ENCODE measurements at places on chromosomes 1 and 21. TPM values are rescaled to one million over a fixed set of nuclear protein-coding genes. Genes with fewer than 3 reads are reported as not detected.

DNA sequence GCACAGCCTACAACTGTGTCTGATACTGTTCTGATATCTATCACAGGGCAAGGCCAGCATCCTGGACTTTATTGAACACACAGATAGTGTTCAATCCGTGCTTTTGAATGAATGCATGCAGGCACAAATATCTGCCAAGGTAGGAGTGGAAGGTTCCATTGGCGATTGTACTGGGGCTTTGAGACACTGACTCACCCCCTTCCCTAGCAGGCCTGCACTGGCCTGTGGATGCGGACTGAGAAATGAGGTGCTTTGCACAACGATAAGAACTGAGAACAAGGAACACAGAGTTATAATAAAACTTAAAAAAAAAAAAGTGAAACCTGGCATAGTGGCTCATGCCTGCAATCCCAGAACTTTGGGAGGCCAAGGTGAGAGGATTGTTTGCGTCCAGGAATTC is 62.4 kb upstream of the NGF start:
- DNase-seq, result no peak
- no peak overlapping the region for H3K4me3 ChIP-seq
- H3K4me1 ChIP-seq, result no peaks in the 10 kb centered on the region
- no peaks in the 10 kb centered on the region for H3K36me3 ChIP-seq
- H3K27ac ChIP-seq, result no peak overlapping the region

GRCh38 chr1:24545662-24546061 is 10.2 kb upstream of the NCMAP start:
- peaks cover 3% of the 10 kb centered on the region for H3K27me3 ChIP-seq
- H3K27ac ChIP-seq, result no peak overlapping the region
- H3K4me1 ChIP-seq, result peaks cover 3% of the 10 kb centered on the region
- no peaks in the 10 kb centered on the region for H3K36me3 ChIP-seq

- peaks cover 5% of the 10 kb centered on the region for H3K4me1 ChIP-seq
- H3K27ac ChIP-seq, result no peak overlapping the region
- DNase-seq, result no peak
- H3K4me3 ChIP-seq, result no peak overlapping the region
Measured at GRCh38 chr1:243713470-243714186, 136.4 kb downstream of the AKT3 start.

DNA sequence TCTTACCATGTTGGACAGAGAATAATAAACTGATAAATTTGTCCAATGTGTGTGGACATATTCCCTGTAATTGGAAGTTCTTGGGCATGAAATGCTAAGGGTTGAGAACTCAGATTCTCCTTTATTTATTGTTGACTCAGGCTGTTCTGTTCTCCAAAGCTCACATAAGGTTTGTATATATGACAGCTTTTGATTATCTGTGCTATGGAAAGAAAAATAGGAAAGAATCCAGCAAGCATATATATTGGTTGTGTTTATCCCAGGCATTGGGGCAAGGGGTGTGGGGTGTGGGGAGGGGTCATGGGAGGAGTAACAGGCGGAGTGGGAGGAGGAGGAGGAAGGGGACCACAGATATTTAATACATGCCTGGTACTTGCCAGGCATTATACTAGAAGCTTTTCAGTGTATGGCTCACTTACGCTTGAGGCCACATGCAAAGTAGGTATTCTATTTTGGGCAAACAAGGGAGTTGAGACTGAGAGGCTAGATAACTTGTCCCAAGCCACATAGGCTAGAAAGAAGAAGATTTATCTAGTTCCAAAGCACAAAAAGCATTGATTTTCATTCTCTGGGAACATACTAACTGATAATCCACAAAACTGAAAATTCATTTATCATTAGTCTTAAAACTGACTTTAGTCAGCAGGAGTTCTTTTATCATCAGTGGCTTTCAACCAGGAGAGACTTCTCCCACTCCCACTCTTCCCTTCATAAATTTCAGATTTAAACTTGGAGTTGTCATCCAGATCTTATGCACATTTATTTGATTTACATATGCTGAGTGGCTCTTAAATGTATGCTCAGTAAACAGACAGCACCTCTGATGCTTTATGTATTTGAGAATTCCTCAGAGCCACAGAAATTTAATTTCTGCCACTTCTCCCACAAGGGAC is 27.2 kb downstream of the NGF start:
- H3K4me1 ChIP-seq, result no peaks in the 10 kb centered on the region
- H3K36me3 ChIP-seq, result no peaks in the 10 kb centered on the region
- no peaks in the 10 kb centered on the region for H3K27me3 ChIP-seq
- no peak for DNase-seq
- H3K4me3 ChIP-seq, result no peak overlapping the region

- no peaks in the 10 kb centered on the region for H3K27me3 ChIP-seq
- no peaks in the 10 kb centered on the region for H3K36me3 ChIP-seq
Measured at GRCh38 chr1:53330819-53331218, 2.9 kb upstream of the LRP8 start.

GRCh38 chr1:30763651-30764248 is 6.2 kb upstream of the LAPTM5 start:
- peak; percentile 28 for DNase-seq
- H3K36me3 ChIP-seq, result no peaks in the 10 kb centered on the region
- no peaks in the 10 kb centered on the region for H3K4me1 ChIP-seq
- no peaks in the 10 kb centered on the region for H3K27me3 ChIP-seq
- H3K4me3 ChIP-seq, result no peak overlapping the region
- no peak overlapping the region for H3K27ac ChIP-seq

DNA sequence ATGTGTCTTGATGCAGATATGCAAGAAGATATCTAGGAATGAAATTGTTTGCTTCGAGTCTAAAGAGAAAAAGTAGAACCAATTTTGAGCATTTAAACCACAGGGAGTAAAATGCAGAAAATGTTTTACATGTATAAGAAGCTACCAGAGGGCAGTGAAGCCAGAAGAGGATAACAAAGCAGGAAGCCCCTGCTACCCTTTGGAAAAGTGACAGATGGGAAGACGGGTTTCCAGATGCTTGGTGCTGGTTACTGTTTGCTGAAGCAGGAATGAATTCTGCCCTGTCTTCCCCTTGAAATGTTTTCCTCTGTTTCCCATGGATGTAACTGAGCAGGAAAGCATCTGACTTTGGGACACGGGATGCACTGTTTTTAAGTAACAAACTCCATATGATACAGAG is 822.2 kb downstream of the MRPL39 start:
- no peaks in the 10 kb centered on the region for H3K36me3 ChIP-seq
- H3K27me3 ChIP-seq, result no peaks in the 10 kb centered on the region
- H3K27ac ChIP-seq, result no peak overlapping the region
- no peaks in the 10 kb centered on the region for H3K4me1 ChIP-seq
- H3K4me3 ChIP-seq, result no peak overlapping the region
- DNase-seq, result no peak

DNA sequence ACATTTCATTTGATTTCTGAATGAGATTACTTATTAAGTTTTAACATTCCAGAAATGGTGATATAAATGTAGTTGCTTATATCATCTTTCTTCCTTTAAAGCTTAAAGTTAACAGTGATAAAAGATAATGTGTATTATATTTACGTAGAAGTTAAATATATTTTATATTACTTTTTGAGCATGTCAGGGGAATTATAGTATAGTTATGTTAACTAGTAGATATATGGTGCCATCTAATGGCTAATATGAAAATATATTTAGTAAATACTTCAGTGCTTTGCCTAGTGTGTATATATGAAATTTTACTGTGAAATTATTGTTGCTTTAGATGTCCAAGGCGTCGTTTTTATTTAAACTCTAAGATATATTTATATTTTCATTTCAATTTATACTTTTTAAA is 51.5 kb downstream of the SYT14 start:
- H3K27me3 ChIP-seq, result peaks cover 14% of the 10 kb centered on the region
- H3K27ac ChIP-seq, result no peak overlapping the region
- peak; percentile 31 for DNase-seq
- H3K36me3 ChIP-seq, result no peaks in the 10 kb centered on the region
- H3K4me1 ChIP-seq, result no peaks in the 10 kb centered on the region

DNA sequence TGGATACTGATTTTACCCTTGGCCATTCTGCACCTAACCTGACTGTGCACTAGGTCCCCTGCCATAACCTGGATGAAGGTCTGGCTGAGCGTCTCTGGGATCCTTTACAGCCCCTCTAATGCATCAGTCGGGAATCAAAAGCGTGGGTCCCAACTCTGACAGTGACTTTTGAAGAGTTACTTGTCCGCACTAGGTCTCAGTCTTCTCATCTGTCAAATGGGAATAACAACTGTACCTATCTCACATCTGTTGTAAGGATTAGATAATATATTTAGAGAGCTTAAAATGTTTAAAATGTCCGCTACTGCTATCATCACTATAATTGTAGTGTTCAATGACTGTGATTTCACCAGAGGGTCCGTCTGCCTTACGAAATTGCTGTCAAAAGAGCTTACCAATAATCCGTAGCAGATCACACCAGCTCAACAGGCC is 746 bp downstream of the TADA1 start:
- peak overlapping the region; percentile 47 for H3K27ac ChIP-seq
- no peaks in the 10 kb centered on the region for H3K36me3 ChIP-seq
- H3K4me1 ChIP-seq, result peaks cover 10% of the 10 kb centered on the region

DNA sequence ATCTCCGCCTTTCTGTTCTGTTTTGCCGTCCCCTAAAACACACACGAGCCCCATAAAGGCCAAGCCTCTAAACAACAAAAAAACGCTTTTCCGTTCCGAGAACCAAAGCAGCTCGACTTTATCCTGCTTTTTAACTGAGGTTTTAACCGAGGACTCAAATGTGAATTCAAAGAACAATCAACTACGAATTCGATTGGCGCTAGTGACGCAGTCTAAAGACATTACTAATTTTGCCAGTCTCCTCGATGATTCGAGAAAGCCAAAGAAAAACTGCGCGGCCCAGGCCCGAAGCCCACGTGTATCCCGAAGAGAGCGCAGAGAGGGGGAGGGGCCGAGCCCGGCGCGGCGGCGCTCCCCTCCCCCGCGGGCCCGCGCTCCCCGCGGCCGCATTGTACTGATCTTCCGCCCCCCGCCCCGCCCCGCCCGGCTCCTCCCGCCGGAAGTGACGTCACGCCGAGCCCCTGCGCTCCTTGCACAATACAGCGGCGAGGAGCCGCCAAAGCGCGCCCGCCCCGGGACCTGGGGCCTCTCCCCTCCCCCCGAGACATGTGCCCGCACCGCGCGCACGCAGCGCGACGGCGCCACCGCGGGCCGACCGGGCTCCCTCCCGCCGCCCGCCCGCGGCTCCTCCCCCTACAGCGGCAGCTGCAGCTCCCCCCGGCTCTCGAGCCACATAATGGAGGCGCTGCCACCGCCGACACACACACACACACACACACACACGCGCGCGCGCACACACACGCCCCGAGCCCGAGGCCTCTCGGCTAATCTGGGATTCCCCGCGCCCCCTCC is 1.4 kb downstream of the HNRNPU start:
- peak overlapping the region; percentile 89 for H3K27ac ChIP-seq
- peaks cover 6% of the 10 kb centered on the region for H3K36me3 ChIP-seq
- H3K27me3 ChIP-seq, result no peaks in the 10 kb centered on the region
- DNase-seq, result peak; percentile 93

The OR2M3 gene
- total RNA-seq, result not detected

The S100A14 gene
- total RNA-seq, result not detected

The DYNLT5 gene
- total RNA-seq, result 12.5 TPM

The ERICH3 gene
- not detected for total RNA-seq

The KCNJ6 gene
- not detected for total RNA-seq

The HAO2 gene
- total RNA-seq, result not detected

The ZNF436 gene
- 12.5 TPM for total RNA-seq

All from endothelial cell of umbilical vein (primary cell).